Glomerular endothelial cell (primary cell): ENCODE measurements at places on chromosomes 5 and 9.

DNA sequence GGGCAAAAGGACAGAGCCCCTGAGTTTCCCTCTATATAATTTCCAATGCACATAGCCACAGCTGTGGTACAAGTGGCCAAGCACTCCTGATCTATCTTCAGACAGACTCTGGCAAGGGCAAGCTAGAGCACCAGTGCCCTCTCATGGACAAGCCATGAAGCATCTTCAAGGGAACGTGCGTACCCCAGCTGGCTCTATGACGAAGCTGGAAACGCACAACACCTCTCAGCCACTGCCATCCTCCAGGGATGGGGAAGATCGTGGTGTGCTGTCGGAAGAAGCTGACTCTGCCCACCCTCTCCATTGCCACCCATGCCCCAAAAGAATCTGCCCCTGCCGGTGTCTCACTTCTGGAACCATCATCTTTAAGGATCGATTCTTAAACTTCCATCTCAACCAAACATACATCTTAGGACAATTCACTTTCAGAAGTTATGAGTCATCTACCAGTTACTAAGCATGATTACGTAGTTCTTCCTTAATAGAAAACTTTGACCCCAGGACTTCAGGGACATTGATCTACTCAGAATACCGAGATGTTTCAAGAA lies 482.9 kb downstream of the AGTPBP1 start:
- DNase-seq, result peak; percentile 23

DNA sequence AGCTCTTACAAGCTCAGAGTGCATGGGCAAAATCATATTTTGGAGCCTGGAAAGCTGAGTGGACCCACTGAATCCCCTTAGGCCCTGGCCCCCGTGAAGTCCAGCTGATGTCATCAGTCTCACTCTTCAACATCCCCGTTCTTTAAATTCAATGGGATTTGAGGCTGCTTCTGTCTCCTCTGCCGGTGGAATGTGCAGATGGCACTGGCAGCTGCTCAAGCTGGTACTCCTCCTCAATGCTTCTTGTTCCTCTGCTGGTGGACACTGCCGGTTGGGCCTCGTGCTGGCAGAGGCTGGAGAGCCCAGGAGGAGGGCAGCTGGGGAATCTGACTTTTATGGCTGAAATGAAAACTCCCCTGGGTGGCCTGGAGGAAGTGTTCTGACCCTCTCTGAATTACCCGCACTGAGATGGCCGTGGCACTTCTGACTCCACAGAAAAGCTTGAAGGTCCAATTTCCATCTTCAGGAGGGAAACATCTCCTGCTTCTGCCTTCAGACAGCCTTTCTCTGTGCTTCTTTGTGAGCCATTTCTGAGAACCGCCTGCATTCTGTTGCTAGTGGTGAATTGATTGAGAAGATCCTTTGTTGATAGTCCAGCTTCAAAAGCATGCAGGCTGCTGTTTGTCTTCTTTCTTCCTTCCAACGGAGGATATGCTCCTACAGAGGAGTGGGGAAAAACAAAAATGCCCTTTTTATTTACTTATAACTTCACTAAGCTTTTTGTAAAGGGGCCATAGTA lies 298.9 kb downstream of the TMEM38B start:
- no peak for DNase-seq

DNA sequence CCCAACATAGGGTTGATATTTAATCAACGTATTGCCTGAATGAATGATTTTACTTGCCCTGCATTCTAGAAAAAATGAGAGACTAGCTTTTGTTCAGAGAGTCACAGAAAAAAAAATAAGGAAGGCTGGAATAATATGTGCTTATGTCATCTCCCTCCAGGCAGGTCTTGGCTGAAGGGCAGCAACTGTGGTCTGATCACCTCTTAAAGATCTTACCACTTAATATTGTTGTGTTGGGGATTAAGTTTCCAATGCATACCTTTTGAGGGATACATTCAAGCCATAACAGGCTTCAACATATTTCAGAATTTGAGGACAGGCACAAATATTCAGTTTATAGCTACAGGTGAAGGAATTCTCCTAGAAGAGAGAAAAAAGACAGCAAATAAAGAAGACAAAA lies 157.3 kb upstream of the S1PR3 start:
- DNase-seq, result no peak

GRCh38 chr9:101226803-101227202 lies 158.0 kb downstream of the BAAT start:
- DNase-seq, result no peak

DNA sequence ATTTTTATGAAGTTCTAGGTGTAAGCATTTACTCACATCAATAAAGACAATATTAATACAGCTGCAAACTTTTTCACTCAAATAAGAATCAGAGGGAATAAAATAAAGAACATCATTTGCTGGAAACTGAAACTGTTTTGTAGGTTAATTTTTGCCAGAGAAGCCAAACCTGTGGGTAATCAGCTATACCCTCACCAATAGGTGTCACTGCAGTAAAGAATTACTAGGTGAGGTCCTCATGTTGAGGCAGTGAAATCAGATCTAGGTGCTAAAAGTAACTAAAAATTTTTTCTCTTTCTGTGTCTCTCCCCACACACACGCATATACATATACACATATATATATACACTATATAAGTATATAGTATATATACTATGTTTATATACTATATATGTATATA lies 1016.3 kb upstream of the SEMA6A start:
- DNase-seq, result no peak

- DNase-seq, result no peak
Measured at GRCh38 chr5:141883184-141883891, 5.1 kb upstream of the PCDH1 start.

- no peak for DNase-seq
Measured at GRCh38 chr5:65834306-65834705, 92.1 kb upstream of the ERBIN start.

GRCh38 chr5:108193021-108193795 lies 188.7 kb downstream of the FBXL17 start:
- DNase-seq, result no peak

DNA sequence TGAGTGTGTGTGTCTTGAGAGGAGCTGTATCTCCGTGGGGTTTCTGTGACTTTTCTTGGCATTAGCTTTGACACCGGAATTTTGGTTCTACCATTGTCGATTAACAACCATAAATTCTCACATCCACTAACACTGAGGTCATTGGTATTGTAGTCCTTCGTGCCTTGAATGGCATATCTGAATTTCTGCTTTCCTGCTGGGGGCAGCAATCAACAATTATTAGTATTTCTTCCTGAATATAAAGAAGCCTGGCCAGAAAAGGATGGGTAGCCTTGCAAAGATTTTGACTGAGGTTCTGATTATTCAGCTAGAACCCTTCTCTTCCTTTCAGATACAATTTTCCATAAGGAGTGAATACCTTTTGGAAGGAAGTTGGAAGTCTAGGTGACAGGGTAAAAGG lies 33.5 kb upstream of the SHOC1 start:
- DNase-seq, result no peak

GRCh38 chr5:131999441-132000240 lies 11.8 kb downstream of the ACSL6 start:
- DNase-seq, result no peak

- peak; percentile 14 for DNase-seq
Measured at GRCh38 chr9:108182950-108183381, 672.8 kb downstream of the ACTL7B start.

DNA sequence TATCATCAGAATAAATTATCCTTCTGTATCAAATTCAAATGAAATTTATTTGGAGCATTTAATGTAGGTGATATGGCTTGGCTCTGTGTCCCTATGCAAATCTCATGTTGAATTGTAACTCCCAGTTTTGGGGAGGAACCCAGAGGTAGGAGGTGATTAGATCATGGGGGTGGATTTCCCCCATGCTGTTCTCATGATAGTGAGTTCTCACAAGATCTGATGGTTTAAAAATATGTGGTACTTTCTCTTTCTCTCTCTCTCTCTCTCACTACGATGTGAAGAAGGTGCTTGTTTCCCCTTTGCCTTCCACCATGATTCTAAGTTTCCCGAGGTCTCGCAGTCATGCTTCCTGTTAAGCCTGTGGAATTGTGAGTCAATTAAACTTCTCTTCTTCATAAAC lies 678.4 kb upstream of the RGMB start:
- no peak for DNase-seq

- DNase-seq, result no peak
Measured at GRCh38 chr9:113416149-113416721, 5.7 kb downstream of the C9orf43 start.

DNA sequence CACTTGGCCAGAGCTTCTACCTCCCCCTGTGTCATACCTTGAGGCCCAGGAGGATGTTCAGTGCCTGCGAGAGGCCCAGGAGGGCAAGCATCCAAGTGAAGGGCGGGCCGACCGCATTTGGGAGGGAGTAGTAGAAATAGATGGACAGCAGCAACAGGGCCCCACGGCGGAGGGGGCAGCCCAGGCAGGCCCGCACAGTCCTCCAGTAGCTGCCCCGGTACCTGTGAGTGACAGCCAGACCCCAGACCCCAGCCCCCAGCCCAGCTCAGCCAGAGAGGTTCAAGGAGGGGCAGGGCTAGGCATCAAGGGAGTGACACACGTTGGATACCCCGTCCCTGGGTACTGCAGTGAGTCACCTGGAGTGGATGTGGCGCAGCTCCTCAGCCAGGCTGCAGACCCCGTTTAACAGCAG lies 1.4 kb downstream of the STING1 start:
- DNase-seq, result no peak

GRCh38 chr5:154237376-154237743 lies 46.8 kb downstream of the GALNT10 start:
- no peak for DNase-seq

DNA sequence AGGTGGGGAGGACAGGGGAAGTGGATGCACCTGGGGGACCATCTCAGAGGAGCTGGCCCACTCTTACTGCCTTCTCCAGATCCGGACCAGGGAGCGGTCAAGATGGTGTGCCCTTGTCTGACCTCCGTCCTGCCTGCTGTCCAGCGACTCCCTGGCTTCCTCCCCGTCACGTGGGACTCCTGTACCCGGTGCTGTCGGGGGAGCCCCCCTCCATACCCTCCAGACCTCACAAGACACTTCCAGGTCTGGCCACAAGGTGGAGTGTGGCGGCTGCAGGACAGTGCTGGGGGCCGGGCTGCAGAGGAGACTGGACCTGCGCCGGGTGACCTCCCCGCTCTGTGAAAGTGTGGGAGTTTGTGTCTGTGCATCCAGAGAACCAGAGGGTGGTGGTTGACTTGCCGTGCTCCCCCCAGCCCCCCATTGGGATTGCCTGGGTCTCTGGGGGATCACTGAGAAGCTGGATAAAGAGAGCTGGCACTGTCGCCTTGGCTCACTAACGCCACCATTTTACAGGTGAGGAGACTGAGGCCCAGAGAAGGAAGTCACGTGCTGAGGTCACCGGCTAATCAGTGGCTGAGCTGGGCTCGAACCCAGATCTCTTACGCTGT lies 1.9 kb upstream of the CRB2 start:
- DNase-seq, result no peak

DNA sequence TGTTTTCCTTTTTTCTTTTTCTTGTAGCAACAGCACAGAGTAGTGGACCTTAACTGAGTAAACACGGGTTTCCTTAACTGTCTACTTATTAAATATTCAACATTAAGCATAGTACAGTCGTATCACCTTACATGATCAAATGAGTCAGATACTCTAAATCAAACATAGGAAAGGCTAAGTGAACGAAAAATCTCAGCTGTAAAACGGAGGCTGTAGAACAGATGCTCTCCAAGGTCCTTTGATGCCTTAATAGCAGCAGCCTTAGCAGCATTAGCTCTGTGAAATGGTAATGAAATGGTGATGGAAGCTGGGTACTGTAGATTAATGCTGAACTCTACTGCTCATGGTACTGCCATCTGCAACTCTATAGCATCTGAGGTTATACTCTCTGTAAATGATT lies 1433.3 kb upstream of the C9orf72 start:
- DNase-seq, result no peak

DNA sequence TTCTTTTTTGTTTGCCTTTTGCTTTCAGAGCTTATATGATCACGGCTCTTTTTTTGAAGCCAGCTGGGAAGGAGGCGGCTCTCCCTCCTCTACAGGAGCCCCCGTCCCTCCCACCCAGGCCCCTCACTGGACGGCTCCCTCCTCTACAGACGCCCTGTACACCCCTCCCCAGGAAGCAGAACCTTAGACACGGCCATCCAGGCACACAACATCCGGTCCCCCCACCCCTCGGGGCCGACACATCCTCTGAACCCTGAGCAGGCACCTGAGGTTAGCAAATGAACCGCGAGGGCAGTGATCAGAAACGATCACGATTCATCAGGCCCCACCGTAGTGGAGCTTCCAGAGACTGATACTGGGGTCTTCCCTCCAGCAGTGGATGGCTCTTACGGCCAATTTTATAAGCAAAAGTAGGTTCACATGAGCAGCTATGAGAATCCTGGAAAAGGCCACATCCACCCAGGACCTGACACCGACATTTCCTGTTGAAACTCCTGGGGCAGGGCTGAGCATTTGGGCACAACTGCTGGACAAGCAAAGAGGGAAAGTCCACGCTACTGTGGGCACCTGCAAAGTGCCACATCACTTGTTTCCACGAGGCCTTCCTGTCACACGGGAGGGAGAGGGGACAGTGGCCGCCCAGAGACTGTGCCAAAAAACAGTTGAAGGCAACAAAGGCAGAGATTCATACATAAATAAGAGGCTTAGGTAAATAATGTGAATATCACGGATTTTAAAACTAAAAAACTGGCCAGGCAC lies 78.9 kb downstream of the SEMA4D start:
- no peak for DNase-seq
